ENCODE measurements at places on chromosomes 13 and 19.

GRCh38 chr13:101555610-101556009 is 103.1 kb downstream of the ITGBL1 start:
- DNase-seq = no peak

DNA sequence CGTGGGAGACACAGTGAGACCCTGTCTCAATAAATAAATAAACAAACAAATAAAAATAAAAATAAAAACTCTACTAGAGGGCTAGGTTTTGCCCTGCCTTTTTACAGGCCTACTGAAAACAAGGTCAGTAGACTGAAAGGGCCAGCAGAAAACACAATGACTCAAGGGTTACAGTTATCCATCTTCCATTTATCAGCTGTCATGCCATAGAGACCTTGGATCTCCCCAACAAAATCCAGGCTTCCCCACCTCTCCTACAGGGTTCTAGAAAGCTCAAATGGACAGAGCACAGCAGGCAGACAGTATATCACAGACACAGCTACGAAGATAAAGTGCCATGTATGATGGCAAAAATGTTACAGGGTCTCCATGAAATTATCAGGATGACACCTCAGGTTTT is 54.4 kb downstream of the FOXO1 start:
- DNase-seq = no peak

DNA sequence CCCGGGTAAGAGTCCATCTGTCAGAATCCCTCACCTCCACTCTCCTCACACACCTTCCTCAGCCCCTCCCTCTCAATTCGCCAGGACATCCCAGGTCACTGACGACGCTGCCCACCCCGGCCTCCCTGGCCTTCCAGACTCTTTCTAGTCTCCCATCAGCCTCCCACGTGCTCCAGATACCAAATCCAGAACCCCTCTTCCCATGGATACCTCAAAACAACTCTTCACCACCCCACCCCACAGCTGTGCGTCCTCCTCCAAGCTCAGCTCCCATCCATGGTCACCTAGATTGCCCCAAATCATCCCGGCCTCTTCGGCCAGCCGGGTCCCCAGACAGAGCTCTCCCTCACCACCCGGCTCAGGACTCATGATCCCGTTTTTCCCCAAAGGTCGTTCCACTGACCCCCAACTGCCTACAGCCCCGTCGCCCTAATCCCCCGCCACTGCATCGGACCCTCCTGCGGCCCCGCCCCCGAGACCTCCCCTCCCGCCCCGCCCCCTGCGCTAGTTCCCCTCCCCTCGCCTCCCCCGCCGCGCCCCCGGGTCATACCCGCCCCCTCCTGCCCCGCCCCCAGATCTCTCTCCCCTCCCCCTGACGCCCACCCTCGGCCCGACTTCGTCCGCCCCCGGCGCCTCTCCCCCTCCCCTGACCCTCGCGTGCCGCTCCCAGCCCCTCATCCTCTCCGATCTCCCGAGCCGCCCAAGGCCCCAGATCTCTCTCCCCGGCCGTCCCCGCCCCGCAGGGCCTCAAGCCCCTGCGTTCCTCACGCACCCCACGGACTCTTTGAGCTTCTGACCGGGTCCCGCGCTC is 546 bp downstream of the UBXN6 start:
- DNase-seq = peak; percentile 34

DNA sequence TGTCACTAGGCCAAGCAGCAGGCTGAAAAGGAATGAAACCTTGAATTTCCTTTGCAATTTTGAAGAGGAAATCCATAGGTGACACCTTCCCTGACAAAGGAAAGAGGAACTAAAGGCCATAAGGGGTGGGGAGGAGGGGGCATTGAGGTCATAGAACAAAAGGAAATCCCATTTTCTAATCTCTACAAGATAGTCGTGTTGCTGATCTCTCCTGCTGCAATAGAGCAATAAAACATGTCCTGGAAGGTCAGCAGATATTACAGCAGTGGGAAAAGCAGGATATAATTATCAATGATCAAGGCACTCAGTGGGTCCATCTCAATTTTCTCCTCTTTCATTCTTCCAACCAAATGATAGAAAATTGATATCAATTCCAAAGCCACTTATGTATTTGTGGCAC is 20.3 kb upstream of the RAP2A start:
- DNase-seq = no peak

DNA sequence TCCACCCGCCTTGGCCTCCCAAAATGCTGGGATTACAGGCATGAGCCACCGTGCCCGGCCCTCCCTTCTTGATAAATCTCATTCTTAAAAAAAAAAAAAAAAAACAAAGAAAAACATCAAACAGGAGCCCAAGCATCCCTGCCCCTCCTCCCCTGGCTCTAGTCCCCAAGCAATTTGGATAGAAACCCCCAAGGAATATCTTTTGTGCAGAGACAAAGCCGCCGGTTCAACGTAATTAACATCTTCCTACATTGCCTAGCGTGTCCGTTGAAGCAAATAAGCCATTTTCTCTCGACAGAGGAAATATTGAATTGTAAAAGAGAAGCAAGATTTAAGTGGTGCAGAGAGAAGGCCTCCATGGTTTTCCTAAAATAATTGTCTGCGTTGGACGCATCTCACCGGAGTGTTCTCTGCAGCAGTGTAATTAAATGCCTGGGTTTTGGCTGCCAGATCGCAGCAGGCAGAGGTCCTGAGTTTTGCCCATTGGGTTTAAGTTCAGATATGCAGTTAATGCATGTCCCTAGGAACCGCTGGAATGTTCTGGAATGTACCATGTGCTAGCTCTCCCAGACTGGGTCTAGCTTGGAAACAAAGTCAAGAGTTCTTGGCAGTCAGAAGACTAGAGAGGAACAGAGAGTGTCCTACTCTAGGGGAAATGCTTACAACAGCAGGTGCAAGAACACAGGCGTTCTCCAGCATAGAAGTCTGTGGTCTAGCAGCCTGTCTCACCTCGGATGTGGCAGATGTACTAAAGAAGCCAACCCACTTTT is 30.8 kb downstream of the PIN1 start:
- no peak for DNase-seq

DNA sequence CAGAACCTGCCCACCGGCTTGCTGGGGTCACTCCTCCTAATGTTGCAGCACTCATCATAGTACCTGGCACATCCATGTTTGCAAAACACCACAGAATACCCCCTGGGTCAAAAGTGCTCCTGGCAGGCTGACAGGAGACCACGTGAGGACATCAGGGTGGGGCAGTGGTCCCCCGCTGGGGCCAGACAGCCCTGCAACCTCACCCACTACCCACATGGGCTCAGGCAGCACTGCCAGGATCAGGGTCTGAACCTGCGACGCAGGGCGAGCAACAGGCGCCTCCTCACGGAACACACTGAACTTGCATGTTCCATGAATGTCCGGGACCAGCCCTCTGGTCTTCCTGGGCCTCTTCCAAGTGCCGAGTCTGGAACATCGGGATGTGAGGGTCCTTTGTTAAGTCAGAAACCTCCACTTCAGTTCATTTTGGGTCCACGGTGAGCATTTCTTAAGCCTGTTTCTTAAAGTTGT is 1.4 kb upstream of the SLC7A9 start:
- no peak for DNase-seq

GRCh38 chr19:48625891-48626327 is 6.6 kb downstream of the SPHK2 start:
- no peak for DNase-seq

DNA sequence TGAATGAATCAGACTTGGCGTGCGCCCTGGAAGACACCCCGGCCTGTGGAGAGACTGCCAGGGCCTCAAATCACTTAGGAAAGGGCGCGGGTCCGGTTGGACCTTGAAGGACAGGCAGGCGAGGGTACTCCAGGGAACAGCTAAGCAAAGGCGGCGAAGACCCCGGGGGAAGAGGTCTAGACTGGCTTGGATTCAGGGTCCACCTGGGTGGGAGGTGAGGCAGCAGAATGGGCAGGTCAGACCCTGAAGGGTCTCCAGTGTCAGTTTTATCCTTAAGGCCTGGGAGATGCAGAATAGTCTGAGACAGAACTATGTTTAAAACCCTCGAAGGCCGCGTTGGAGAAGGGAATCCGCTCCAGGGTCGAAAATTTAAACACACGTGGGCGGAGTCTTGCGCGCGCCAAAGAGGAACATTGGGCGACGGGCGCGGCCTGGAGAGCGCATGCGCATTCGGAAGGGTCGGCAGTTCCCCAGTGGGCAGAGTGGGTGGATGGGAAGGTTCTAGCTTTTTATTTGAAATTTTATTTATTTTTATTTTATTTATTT is 567 bp upstream of the SMG9 start:
- DNase-seq = peak; percentile 55

- DNase-seq = no peak
Observed at GRCh38 chr19:5817218-5817617, 12.4 kb downstream of the NRTN start.

DNA sequence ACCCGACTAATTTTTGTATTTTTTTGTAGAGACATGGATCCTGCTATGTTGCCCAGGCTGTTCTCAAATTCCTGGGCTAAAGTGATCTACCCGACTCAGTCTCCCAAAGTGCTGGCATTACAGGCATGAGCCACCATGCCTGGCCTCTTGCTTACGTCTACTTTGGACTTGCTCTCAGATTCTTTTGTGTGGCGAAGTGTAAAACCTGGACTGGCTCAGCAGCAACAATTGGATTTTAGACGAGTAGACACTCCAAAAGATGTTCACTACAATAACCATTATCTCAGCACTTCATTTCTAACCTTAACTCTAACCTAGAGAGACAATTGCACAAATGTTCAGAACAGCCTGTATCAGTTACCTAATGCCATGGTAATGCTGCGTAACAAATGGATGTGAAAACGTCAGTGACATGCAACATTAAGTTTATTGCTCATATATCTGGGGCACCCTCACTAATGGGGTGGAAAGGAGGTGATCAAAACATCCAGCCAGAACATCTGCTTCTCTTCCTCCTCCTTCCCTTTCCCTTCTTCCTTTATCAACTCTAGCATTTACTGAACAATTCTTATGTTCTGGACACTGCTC is 124.9 kb upstream of the MRI1 start:
- DNase-seq = no peak

DNA sequence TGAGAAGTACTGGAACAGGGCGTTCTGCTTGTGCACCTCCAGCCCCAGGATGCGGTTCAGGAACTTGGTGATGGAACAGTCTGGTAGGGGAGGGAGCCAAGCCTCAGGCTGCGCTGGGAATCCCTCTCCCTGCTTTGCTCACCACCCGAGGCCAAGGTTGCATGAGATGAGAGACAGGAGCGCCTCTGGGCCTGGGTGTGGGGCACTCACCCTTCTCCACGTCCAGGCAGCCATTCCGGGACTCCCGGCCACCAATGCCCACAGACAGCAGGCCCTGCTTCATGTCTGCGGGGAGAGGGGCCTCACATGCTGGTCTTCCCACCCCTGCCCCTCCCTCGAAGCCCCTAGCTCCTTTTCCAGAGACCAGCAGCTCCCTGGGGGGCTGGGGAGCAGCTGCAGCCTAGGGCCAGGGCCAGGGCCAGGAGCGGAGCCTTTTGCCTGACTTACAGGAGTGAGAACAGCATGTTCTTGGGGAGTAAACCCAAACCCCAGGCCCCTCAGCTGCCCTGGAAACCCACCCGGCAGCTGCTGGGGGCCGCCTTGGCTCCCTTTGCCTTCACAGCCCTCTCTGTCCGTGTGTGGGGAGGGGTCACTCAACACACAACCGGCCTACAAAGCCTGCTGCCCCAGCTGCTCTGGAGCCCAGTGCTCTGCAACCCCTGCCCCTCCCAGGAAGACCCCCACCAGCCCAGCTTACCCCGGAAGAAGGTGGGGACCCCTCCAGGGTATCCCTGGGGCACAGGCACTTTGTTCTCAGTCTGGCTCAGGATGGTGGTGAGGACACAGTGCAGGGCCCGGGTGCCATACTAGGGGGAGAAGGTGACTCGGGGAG is 7.2 kb downstream of the GPX4 start:
- DNase-seq = no peak

- DNase-seq = no peak
Observed at GRCh38 chr13:24882665-24883064, 118.7 kb downstream of the RNF17 start.

- DNase-seq = no peak
Observed at GRCh38 chr19:22517496-22518411, 95.6 kb upstream of the ZNF98 start.

GRCh38 chr19:7775761-7776160 is 12.7 kb downstream of the CLEC4M start:
- DNase-seq = no peak

- no peak for DNase-seq
Observed at GRCh38 chr13:43537124-43537523, 249.6 kb downstream of the ENOX1 start.

DNA sequence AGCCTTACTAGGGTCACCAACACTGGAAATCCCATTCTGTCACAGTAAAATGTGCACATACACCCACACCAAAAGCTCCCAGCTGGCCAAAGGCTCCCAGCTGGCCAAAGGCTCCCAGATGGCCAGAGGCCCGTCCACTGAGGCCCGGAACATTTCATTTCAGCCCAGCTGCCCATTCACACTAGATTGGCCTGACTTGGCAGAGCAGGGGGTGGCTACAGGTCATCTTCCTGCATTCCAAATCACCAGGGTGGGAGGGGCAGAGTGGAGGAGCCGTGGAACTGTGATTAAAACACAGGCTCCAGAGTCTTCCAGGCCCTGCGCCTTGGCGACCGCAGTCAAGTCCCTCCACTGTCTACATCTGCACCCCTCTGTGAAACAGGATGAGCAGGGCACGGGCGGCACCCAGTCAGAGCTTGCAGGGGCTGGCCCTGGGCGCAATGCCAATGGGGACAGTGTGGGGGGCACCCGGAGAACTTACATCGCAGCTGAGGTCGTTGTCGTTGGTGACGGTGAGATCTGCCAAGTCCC is 10.1 kb upstream of the PRKD2 start:
- DNase-seq = no peak

DNA sequence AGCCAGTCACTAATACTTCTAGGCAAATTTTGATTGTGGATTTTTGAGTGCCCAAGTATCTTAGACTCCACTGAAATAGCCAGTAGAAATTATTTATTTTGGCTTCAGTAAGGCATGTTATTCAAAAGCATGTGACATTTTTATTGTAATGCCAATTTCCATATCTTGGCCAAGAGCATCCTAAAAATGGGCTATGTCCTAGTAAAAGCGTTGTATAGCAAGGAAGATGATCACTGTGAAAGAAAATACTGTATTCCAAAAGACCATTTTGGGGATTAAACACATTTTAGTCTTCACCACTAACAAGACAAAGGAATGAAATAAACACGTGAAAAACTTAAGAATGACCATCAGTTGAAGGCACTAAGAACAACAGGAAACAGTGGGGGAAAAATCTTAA is 149.1 kb downstream of the NUFIP1 start:
- DNase-seq = no peak

DNA sequence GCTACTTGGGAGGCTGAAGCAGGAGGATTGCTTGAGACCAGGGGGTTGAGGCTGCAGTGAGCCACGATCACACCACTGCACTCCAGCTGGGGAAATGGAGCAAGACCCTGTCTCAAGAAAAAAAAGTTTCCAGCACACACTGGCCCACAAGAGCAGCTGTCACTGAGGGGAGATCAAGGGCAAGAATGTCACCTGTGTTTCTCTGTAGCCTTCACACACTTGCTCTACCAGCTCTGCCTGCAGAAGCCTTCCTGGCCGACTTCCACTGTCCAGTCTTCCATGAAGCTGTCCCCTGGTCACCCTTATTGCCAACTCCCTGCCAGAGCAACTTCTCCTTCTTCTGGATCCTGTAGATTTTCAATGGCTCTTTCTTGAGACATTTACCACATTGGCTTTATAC is 158.0 kb downstream of the KCTD15 start:
- DNase-seq = no peak
